Body of pancreas (tissue), 4 donors: ENCODE measurements at places on chromosomes 16 and 17. TPM values are rescaled to one million over a fixed set of nuclear protein-coding genes. Genes with fewer than 3 reads are reported as not detected.

DNA sequence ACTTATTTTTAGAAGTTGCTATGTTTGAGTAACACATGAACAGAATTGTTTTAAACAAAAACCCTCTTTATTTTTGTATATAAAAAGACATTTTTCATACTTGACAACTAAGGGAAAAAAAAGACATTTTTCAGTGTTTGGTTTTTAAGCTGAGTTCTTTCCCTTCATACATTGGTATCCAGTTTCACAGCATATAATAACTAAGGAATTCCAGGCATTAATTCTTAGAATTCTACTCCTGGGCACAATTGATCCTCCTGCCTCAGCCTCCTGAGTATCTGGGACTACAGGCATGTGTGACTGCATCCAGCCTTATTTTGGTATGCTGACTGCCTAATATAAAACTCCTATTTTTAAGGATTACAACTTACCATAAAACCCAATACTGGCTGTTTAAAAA, 8.4 kb downstream of the FBXO47 start:
- H3K4me3 ChIP-seq: no peak overlapping the region
- H3K27ac ChIP-seq: no peak overlapping the region
- no peaks in the 10 kb centered on the region for H3K4me1 ChIP-seq

- peak; percentile 31 for DNase-seq
- H3K4me3 ChIP-seq: no peak overlapping the region
- no peak overlapping the region for H3K27ac ChIP-seq
- H3K27me3 ChIP-seq: no peaks in the 10 kb centered on the region
Measured at GRCh38 chr16:86975445-86975844, 341.7 kb downstream of the C16orf95 start.

DNA sequence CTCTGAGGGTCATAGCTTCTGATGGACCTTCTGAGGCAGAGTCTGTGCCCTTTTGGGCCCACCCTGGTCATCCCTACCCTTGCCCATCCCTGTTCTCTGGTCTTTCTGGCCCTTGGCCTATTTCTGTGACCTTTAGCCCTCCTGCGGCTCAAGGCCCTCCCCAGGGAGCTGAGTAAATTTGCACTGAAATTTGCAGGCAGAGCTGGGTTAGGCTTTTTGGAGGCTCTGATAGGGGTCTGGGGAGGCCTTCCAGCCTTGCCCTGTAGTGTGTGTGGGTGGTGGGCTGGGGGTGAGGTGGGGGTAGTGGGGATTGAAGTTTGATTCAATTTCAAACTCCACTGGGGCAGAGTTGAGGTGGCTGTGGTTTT, 17.8 kb downstream of the RARA start:
- peak overlapping the region; percentile 18 for H3K27ac ChIP-seq
- peaks cover 86% of the 10 kb centered on the region for H3K4me1 ChIP-seq
- H3K36me3 ChIP-seq: no peaks in the 10 kb centered on the region
- no peak overlapping the region for H3K4me3 ChIP-seq
- DNase-seq: no peak

GRCh38 chr17:80034791-80035686, 633 bp downstream of the TBC1D16 start:
- H3K4me1 ChIP-seq: peaks cover 41% of the 10 kb centered on the region
- peak overlapping the region; percentile 62 for H3K4me3 ChIP-seq
- no peaks in the 10 kb centered on the region for H3K27me3 ChIP-seq
- H3K27ac ChIP-seq: peak overlapping the region; percentile 95
- peak; percentile 35 for DNase-seq
- no peaks in the 10 kb centered on the region for H3K36me3 ChIP-seq

DNA sequence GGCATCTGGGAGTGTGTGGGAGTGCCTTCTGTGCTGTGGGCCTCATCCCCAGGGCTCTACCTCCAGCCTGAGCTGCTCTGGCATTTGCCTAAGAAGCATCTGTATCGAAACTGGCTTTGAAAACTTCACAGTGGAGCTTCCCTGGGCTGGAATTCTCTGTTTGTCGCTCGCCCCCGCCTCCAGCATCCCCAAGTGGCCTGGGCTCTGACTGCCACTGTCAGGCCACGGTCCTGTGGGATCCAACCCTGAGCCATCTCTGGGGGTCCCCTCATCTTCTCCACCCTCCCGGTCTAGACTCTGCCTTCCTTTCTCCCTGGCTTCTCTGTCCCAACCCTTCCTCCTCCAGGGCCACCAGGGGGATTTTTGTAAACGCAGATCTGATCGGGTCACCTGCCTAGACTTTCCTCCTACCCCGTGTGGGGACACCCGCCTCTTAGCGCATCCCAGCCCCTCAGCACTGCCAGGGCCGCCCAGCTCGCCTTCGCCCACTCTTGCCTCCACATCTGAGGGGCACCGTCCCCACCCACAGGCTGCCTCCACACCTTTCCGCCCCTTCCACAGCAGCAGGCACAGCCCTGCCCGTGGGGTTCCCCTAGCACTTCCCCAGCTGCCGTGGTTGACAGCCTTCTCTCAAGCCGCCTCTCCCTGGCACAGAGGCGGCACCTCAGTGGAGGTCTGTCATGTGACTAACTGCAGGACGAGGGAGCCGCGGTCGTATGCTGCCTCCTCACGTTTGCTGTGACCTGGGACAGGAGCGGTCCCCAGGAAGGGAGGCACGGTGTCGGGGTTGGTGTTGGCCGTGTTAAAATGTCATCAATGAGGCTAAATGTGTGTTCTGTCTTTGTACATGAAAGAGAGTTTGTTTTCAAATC, 12.0 kb downstream of the TBC1D24 start:
- H3K27me3 ChIP-seq: no peaks in the 10 kb centered on the region
- no peak overlapping the region for H3K4me3 ChIP-seq
- H3K4me1 ChIP-seq: peaks cover 60% of the 10 kb centered on the region
- H3K27ac ChIP-seq: no peak overlapping the region
- H3K36me3 ChIP-seq: no peaks in the 10 kb centered on the region

Gene TEDC2
- total RNA-seq: not detected

Gene REXO5
- total RNA-seq: 3.6 TPM
